ENCODE measurements at places on chromosomes 5 and 9. TPM values are rescaled to one million over a fixed set of nuclear protein-coding genes. Genes with fewer than 3 reads are reported as not detected.

DNA sequence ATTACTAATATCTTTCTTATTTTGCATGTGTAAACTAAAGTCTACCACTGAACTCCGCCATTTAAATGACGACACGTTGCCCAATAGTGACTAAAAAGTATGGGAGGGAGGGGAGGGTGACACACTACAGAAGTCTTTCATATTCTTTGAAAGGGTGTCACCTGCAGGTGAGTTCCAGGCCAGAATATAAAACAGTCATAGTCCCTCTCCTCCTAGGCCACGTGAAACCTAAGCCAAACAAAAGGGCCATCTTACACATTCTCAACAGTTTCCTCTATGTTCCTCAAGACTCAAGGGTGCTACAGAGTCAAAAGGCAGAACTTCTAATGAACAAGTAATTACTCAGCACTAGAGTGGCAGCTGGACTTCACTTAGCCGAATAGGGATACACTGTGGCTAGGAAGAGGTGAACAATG is 6.4 kb downstream of the CEMIP2 start:
- no peak overlapping the region for H3K27ac ChIP-seq
- no peaks in the 10 kb centered on the region for H3K36me3 ChIP-seq
- no peak overlapping the region for H3K4me3 ChIP-seq
- H3K27me3 ChIP-seq, result no peaks in the 10 kb centered on the region

DNA sequence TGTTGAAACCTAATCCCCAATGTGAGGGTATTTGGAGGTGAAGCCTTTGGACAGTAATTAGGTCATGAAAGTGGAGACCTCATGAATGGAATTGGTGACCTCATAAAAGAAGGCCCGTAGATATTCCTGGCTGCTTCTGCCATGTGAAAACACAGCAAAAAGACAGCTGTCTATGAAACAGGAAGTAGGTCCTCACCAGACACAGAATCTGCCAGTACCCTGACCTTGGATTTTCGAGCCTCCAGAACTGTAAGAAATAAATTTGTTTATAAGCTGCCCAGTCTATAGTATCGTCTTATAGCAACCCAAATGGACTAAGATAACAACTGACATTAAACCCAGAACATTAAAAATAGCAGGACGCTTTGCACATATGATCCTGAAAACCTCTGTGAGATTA is 371.1 kb downstream of the SPOCK1 start:
- DNase-seq, result no peak
- H3K36me3 ChIP-seq, result no peaks in the 10 kb centered on the region
- no peaks in the 10 kb centered on the region for H3K4me1 ChIP-seq

GRCh38 chr9:80090317-80090716 is 518.6 kb downstream of the TLE4 start:
- H3K36me3 ChIP-seq, result no peaks in the 10 kb centered on the region
- no peaks in the 10 kb centered on the region for H3K27me3 ChIP-seq
- DNase-seq, result no peak
- H3K27ac ChIP-seq, result no peak overlapping the region
- no peaks in the 10 kb centered on the region for H3K4me1 ChIP-seq

- no peaks in the 10 kb centered on the region for H3K27me3 ChIP-seq
- no peaks in the 10 kb centered on the region for H3K36me3 ChIP-seq
- H3K4me1 ChIP-seq, result no peaks in the 10 kb centered on the region
- H3K27ac ChIP-seq, result no peak overlapping the region
- DNase-seq, result no peak
These were observed 29.5 kb upstream of the PTPDC1 start for GRCh38 chr9:94054716-94055115.

Gene NME5
- 7.3 TPM for total RNA-seq

Measured in lower lobe of right lung (tissue), 2 donors.